ENCODE measurements at places on chromosomes 5 and 9. TPM values are rescaled to one million over a fixed set of nuclear protein-coding genes. Genes with fewer than 3 reads are reported as not detected.
A peak's percentile ranks its signal among the peaks of the same experiment; 100 is the strongest.

DNA sequence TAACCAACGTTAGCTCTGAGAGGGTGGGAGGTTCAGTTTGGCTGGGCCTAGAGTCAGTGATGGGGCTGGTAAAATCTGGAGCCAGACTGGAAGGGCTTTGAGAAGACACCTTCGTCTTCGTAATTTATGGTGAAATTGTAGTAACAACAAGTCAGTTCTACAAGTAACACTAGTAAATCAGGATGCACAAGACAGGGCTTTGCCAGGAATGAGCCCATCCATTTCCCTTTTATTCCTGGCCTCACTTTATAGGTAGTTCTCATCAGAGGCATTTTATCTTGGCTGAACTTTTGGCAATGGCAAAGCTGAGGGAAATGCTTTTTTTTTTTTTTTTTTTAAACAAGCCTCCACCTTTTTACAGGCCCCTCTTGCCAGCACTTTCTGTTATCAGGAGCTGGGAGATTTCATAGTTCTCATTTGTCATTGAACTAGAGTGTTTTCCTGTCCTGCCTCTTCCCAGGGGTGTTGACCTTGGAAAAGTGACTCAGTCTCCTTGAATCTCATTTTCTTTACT lies 110.5 kb upstream of the KLF4 start:
- peaks cover 2% of the 10 kb centered on the region for H3K4me1 ChIP-seq
- no peaks in the 10 kb centered on the region for H3K36me3 ChIP-seq
- no peak overlapping the region for H3K27ac ChIP-seq
- peak; percentile 41 for DNase-seq
- no peaks in the 10 kb centered on the region for H3K27me3 ChIP-seq

DNA sequence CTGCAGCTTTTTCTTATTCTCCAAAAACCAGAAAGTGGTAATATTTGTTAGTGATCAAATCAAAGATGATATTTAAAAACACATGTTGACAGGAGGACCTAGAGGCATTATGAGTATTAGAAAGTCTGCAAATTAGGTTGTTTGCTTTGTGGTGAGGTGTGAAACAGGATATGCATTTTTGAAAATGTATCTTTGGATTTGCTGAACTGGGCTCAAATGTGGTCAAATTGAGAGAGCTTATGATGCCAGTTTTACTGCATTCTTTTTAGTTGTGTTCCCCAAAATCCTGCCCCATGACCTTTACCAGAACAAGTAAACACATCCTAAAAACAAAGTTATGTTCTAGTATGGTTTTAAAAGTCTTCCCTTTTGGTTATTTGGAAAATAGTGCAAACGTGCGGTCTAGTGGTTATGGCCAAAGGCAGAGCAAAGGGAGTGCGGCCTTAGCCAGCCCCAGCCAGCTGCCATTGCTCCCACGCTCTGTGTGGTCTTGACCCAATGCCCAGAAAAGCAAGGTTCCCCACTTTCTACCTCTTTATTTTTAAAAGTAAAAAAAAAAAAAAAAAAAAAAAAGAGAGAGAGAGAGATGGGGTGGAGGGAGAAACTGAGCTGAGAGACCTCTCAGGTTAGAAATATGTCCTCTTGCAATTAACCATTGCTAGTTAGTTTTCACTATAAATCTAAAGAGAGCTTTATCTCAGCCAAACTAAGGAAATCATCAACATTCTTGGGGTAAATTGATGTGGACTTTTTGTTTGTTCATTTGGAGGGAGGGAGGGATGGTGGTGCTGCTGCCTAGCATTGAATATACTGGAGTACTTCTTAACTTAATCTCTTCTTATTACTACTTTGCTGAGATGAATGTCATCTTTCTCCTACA lies 176.6 kb downstream of the ARHGAP26 start:
- peaks cover 22% of the 10 kb centered on the region for H3K4me1 ChIP-seq
- no peaks in the 10 kb centered on the region for H3K27me3 ChIP-seq
- no peak overlapping the region for H3K27ac ChIP-seq
- H3K4me3 ChIP-seq = no peak overlapping the region
- H3K36me3 ChIP-seq = no peaks in the 10 kb centered on the region
- peak; percentile 57 for DNase-seq

- no peaks in the 10 kb centered on the region for H3K4me1 ChIP-seq
- no peaks in the 10 kb centered on the region for H3K27me3 ChIP-seq
- no peak for DNase-seq
These were observed 283.9 kb upstream of the ADAMTSL1 start for GRCh38 chr9:18189871-18190670.

DNA sequence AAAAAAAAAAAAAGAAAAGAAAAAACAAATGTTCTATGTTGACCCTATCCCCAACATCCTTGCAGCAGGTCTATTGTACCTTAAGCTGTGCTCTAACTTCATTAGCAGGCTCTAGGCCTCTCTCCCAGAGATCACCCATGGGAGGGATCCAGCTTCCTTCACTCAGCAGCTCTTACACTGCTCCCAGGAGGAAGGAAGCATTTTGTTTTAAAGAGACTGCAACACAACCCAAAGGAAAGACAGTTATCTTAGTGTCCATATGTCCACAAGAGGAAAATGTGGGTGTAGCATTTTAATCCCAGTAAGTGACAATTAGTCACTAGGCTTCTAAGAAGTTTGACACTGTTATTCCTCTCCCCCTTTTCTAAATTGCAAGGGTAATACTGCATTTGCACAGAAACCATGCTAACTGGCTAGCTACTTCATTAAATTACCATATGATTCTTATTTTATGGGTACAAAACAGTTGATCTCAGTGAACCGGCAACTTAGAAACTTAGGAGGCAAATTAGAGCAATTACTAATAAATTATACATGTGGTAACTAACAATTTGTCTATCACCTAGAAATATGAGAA lies 58.8 kb downstream of the MARCHF3 start:
- no peaks in the 10 kb centered on the region for H3K36me3 ChIP-seq
- H3K4me3 ChIP-seq = no peak overlapping the region
- DNase-seq = no peak
- H3K4me1 ChIP-seq = no peaks in the 10 kb centered on the region
- no peak overlapping the region for H3K27ac ChIP-seq
- H3K27me3 ChIP-seq = no peaks in the 10 kb centered on the region

GRCh38 chr9:71814815-71815214 lies 46.5 kb upstream of the CEMIP2 start:
- no peaks in the 10 kb centered on the region for H3K36me3 ChIP-seq
- no peaks in the 10 kb centered on the region for H3K27me3 ChIP-seq
- H3K4me3 ChIP-seq = no peak overlapping the region

- H3K27me3 ChIP-seq = no peaks in the 10 kb centered on the region
- no peaks in the 10 kb centered on the region for H3K36me3 ChIP-seq
- DNase-seq = no peak
- no peaks in the 10 kb centered on the region for H3K4me1 ChIP-seq
- no peak overlapping the region for H3K4me3 ChIP-seq
These were observed 36.5 kb upstream of the GPBP1 start for GRCh38 chr5:57137401-57137800.

Gene INSL6
- total RNA-seq = 45.4 TPM

Gene TRPM3
- total RNA-seq = 54.3 TPM

- H3K4me3 ChIP-seq = no peak overlapping the region
- DNase-seq = no peak
- H3K36me3 ChIP-seq = no peaks in the 10 kb centered on the region
- H3K27ac ChIP-seq = no peak overlapping the region
- no peaks in the 10 kb centered on the region for H3K4me1 ChIP-seq
These were observed 64.3 kb upstream of the SLC25A51 start for GRCh38 chr9:37968228-37968701.

DNA sequence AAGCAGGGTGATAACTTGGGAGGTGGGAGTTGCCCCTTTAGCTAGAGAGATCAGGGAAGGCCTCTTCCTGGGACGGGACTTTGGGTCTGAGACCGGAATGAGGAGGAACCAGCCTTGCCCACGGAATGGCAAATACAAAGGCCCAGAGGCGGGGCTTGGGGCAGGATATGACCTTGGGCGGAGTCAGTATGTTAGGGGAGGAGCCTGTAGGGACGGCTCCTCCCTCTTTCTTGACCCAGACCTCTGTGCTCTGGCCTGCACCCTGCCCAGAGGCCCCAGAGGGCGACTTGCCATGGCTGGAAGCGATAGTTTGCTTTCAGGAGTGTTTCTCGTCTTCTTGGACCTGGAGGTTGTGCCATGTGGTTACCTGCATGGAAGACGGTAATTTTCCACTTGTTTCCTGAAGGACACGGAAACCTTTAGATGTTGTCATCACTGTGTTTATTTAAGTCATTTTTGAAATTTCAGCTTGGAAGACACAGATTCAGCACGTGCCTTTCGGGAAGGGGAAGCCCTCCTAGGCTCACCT lies 85.6 kb downstream of the DAB2IP start:
- H3K4me1 ChIP-seq = peaks cover 59% of the 10 kb centered on the region
- H3K4me3 ChIP-seq = peak overlapping the region; percentile 44
- no peaks in the 10 kb centered on the region for H3K36me3 ChIP-seq
- no peaks in the 10 kb centered on the region for H3K27me3 ChIP-seq
- H3K27ac ChIP-seq = peak overlapping the region; percentile 86
- DNase-seq = peak; percentile 74

Gene PTGDS
- total RNA-seq = 5,554 TPM

DNA sequence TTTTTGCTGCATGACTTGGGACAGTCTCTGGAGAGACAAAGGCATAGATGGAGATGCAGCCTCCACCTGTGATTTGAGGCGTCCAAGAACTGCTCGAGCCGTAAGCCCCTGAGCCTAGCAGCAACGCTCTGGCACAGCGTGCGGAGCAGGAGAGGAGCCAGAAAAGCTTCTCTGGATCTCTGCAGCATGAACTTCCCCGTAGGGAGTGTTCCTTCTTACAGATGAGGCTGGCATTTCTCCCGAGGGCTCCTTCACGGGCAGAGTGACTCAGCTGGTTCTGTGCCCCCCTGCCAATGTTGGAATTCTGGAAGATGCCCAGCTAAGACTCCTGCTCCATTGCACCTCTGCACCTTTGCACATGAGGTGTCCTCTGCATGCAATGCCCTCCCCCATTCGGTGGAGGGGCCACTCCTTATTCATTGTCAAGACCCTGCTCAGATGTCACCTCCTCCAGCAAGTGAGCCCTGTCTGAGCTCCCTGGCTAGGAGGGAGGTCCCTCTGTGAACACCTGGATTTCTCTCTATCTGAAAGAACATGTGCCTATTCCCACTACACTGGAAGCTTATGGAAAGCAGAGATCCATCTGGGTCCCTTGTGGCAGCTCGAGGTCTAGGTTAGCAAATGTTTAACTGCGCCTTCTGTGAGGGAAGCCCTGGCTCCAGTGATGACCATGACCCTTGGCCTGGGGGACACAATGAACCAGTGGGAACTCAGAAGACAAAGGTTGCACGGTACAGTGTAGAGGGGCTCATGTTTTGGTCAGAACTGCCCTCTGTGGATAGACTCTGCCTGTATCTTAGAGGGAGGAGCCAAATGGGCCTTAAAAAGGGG lies 39.6 kb downstream of the SH3PXD2B start:
- DNase-seq = peak; percentile 86
- H3K27ac ChIP-seq = peak overlapping the region; percentile 67
- no peak overlapping the region for H3K4me3 ChIP-seq
- no peaks in the 10 kb centered on the region for H3K36me3 ChIP-seq
- H3K4me1 ChIP-seq = peaks cover 66% of the 10 kb centered on the region

Gene ALDH1A1
- total RNA-seq = 474 TPM

DNA sequence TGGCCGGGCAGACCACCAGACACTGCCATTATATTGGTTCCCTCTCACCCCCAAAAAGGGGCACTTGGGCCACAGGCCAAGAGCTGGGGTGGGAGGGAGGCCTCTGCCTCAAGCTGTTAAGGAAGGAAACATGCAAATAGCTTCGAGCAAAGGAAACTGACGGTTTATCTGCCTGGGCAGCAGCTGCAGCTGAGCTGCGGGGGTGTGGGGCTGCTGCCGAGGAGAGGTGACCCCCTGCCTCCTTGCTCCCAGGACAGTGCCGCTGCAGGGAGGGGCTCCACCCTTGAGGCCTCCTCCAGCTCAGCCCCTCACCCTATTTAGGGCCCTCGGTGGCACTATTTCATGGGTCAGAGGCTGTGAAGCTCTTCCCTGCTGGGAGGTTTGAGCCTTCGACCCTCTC lies 789 bp downstream of the DOK3 start:
- peaks cover 2% of the 10 kb centered on the region for H3K4me1 ChIP-seq
- H3K27ac ChIP-seq = no peak overlapping the region
- no peaks in the 10 kb centered on the region for H3K36me3 ChIP-seq
- no peaks in the 10 kb centered on the region for H3K27me3 ChIP-seq
- H3K4me3 ChIP-seq = no peak overlapping the region

Gene FOXD4L4
- 0.62 TPM for total RNA-seq

DNA sequence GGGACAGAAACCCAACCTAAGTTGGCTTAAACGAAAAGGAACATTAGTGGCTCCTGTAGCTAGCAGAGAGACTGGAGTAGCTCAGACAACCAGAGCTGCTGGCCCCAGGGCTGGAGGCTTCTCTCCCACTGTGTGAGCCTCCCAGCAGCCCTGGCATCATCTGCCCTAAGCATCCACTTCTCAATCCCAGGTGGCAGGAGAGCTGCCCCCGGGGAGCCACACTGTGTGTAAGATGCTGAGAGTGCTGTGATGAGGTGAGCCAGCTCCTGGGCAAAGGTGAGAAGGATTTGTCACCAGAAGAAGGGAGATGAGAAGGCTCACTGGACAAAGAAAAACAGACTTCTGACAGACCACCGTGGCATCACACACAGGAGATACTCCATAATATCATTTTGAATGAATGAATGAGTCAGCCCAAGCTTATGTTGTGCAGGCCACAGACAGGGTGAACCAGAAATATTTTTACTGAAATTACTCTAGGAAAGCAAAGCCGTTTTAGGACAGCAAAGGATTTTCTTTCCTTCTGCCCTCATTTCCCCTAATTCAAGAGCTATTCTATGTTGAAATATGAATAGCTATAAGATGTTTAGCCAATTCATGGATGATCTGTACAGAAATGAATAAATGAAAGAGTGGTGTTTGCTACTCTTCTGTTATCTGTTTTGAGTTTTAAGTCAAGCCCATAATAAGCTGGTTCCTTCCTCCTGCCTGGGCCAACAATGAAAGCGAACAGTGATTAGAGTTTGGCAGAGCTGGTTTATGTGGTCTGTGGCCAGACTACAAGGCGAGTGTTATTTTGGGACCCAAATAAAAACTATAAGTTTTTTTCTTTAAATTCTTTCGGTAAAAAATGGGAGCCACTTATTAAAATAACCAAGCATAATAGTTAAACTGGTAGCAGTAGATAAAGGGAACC lies 57.4 kb upstream of the ECM2 start:
- no peak overlapping the region for H3K4me3 ChIP-seq
- no peaks in the 10 kb centered on the region for H3K27me3 ChIP-seq
- DNase-seq = no peak

Gene PCDHGB3
- total RNA-seq = 11.3 TPM

Gene INSL4
- 0.16 TPM for total RNA-seq

GRCh38 chr5:61943713-61944112 lies 362.3 kb upstream of the KIF2A start:
- no peak overlapping the region for H3K4me3 ChIP-seq
- H3K36me3 ChIP-seq = no peaks in the 10 kb centered on the region
- H3K27me3 ChIP-seq = no peaks in the 10 kb centered on the region
- no peak for DNase-seq

- H3K36me3 ChIP-seq = no peaks in the 10 kb centered on the region
- H3K4me1 ChIP-seq = no peaks in the 10 kb centered on the region
- no peak overlapping the region for H3K27ac ChIP-seq
These were observed 23.3 kb upstream of the CPLANE1 start for GRCh38 chr5:37272511-37272910.

- H3K27me3 ChIP-seq = no peaks in the 10 kb centered on the region
- H3K4me1 ChIP-seq = no peaks in the 10 kb centered on the region
- H3K4me3 ChIP-seq = no peak overlapping the region
- DNase-seq = no peak
- H3K27ac ChIP-seq = no peak overlapping the region
- H3K36me3 ChIP-seq = no peaks in the 10 kb centered on the region
These were observed 7.5 kb downstream of the GABRB2 start for GRCh38 chr5:161539016-161539415.
